Brain (organoid and tissue), 16 donors: ENCODE measurements at places on chromosomes 2 and 18. TPM values are rescaled to one million over a fixed set of nuclear protein-coding genes. Genes with fewer than 3 reads are reported as not detected.

RTKN gene
- 58.0 TPM for polyA plus RNA-seq

UGT1A7 gene
- not detected for polyA plus RNA-seq

DNAJC5G gene
- polyA plus RNA-seq, result not detected

COLEC12 gene
- 3.9 TPM for polyA plus RNA-seq

NUP35 gene
- 10.4 TPM for polyA plus RNA-seq

LYG1 gene
- polyA plus RNA-seq, result 0.36 TPM

GALNT3 gene
- polyA plus RNA-seq, result 5.3 TPM

CUL3 gene
- 50.3 TPM for polyA plus RNA-seq

CDCA7 gene
- polyA plus RNA-seq, result 25.0 TPM

CRYBA2 gene
- 9.1 TPM for polyA plus RNA-seq

MROH2A gene
- polyA plus RNA-seq, result not detected

FSIP2 gene
- not detected for polyA plus RNA-seq

NETO1 gene
- 2.6 TPM for polyA plus RNA-seq

MEP1B gene
- not detected for polyA plus RNA-seq

CCBE1 gene
- polyA plus RNA-seq, result 0.12 TPM

TSPYL6 gene
- polyA plus RNA-seq, result not detected

GALNT5 gene
- not detected for polyA plus RNA-seq

CLEC4F gene
- not detected for polyA plus RNA-seq

REG1B gene
- not detected for polyA plus RNA-seq

HOXD4 gene
- not detected for polyA plus RNA-seq

PLCD4 gene
- polyA plus RNA-seq, result 9.7 TPM

IL1R2 gene
- polyA plus RNA-seq, result 0.31 TPM

PMAIP1 gene
- polyA plus RNA-seq, result 7.5 TPM

SKA1 gene
- 12.1 TPM for polyA plus RNA-seq

SAG gene
- not detected for polyA plus RNA-seq

KDM3A gene
- polyA plus RNA-seq, result 25.4 TPM

SPATA3 gene
- polyA plus RNA-seq, result not detected

UNC80 gene
- polyA plus RNA-seq, result 2.5 TPM

CCDC85A gene
- polyA plus RNA-seq, result 4.0 TPM

IL18R1 gene
- 0.31 TPM for polyA plus RNA-seq

DYSF gene
- 41.9 TPM for polyA plus RNA-seq

DLX2 gene
- 0.17 TPM for polyA plus RNA-seq

UGT1A5 gene
- not detected for polyA plus RNA-seq

KIF5C gene
- 93.6 TPM for polyA plus RNA-seq

STARD6 gene
- 0.75 TPM for polyA plus RNA-seq

TNFRSF11A gene
- 6.0 TPM for polyA plus RNA-seq

IER3IP1 gene
- polyA plus RNA-seq, result 9.6 TPM

HOXD12 gene
- polyA plus RNA-seq, result 1.3 TPM
